Stimulated activated CD4-positive, alpha-beta T cell treated with anti-CD3 and anti-CD28 coated beads, Interleukin-2, amount 100 ng/mL, for 24 hours (primary cell): ENCODE measurements at places on chromosomes 7 and 10.

GRCh38 chr10:48390933-48391845, 84.7 kb downstream of the MAPK8 start:
- DNase-seq, result peak; percentile 9

DNA sequence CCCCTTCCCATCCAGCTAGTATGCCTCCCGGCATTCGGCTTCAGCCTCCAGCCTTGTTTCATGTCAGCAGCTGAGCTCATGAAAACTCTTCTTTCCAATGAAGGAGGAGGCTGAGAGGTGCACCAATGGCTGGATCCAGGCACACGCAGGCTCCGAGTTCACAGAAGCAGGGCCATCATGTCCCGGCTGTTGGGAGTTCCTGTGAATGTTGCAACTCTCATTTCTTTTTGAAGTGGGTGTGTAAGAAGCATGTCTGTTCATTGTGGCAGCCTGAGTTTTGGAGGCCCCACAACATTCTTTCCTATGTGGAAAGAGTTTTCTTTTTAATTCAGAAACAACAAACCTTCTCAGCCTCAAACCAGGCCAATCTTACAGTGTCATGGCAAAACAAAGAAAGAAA, 89.7 kb downstream of the PTPRE start:
- DNase-seq, result no peak

DNA sequence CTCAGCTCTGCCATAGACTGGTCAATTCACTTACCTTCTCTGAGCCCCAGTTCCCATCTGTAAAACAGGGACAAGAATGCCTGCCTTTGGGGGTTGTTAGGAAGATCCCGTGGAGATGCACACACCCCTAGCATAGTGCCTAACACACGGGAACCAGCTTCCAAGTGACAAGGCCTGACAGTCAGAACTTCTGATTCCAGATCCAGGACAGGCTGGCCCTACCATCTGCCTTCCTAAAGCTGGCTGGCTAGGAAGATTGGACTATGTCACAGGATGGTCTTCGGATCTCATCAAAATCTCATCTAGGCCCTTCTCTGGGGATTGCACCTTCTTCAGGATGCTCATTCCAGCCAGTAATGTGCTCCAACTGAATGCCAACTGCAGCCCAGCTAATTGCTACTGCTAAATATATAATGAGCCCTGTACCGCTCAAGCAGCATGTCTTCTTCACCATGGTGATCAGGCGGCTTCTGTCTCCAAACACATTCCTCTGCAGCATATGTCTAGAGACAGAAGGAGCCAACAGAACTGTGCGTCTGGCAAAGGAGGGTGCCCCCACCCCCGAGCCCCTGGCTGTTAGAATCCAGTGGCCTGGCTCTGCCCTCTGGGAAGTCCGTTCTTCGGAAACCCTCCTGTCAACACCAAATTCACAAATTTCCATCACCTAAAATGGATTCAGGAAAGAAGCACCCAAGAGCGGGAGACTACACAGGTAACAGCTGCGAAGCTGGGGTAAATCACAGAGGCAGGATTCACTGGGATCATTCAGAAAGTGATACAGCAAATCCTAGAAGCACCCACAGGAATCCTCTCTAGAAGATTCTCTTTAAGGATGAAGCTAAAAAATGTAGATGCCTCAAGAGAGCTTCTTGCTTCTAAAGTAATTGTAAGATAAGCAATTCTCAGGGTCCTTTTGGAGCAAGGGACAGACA, 142.1 kb upstream of the EEPD1 start:
- DNase-seq, result no peak

GRCh38 chr7:64630496-64630895, 35.4 kb upstream of the ZNF107 start:
- DNase-seq, result no peak

DNA sequence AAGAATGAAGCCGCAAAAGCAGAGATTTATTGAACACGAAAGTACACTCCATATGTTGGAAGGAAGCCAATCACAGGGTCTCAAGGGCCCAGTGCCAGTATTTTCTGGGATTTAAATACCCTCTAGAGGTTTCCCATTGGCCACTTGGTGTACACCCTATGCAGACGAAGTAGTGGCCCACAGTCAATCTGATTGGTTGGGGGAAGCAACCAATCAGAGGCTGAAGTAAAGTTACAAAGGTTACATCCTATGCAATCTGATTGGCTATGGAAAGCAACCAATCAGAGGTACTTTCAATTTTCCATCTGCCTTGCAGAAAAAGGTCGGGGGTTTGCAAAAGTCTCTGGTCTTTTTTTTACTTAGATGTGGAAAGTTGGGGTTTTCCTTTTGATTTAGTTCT, 481.3 kb upstream of the NRP1 start:
- DNase-seq, result no peak

- DNase-seq, result no peak
Observed at GRCh38 chr7:148563583-148564274, 26.8 kb upstream of the C7orf33 start.
